ENCODE measurements at places on chromosomes 1 and 21.

DNA sequence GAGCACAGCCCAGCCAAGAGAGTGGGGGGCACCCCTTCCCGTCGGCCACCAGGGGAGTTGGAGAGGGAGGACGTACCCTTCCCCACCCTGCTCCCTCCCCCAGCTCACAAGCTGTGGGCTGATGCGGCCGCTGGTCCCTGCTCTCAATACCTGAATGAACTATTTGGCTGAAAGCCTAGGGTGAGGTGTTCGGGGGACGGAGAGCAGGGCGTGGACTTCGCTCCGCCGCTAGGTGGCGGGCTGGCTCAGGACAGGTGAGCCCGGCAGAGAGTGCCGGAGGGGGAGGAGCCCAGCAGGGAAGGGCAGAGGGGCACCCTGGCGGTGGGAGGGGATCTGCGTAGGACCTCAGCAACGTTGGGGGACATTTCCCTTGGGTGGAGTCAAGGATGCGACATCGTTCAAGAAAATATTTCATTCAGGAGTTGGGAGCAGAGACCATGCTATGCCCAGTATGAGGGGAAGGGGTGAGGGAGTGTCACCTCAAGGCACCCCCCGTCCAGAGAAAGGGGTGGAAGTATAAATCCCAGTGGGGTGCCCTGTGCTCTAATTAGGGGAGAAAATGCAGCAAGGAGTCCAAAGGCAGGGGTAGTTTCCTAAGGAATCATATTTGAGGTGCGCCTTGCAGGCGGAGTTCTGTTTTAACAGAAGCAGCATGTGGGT lies 12.0 kb upstream of the RHBG start:
- DNase-seq = no peak

- DNase-seq = no peak
Observed at GRCh38 chr21:38637161-38637560, 138.9 kb upstream of the ERG start.

DNA sequence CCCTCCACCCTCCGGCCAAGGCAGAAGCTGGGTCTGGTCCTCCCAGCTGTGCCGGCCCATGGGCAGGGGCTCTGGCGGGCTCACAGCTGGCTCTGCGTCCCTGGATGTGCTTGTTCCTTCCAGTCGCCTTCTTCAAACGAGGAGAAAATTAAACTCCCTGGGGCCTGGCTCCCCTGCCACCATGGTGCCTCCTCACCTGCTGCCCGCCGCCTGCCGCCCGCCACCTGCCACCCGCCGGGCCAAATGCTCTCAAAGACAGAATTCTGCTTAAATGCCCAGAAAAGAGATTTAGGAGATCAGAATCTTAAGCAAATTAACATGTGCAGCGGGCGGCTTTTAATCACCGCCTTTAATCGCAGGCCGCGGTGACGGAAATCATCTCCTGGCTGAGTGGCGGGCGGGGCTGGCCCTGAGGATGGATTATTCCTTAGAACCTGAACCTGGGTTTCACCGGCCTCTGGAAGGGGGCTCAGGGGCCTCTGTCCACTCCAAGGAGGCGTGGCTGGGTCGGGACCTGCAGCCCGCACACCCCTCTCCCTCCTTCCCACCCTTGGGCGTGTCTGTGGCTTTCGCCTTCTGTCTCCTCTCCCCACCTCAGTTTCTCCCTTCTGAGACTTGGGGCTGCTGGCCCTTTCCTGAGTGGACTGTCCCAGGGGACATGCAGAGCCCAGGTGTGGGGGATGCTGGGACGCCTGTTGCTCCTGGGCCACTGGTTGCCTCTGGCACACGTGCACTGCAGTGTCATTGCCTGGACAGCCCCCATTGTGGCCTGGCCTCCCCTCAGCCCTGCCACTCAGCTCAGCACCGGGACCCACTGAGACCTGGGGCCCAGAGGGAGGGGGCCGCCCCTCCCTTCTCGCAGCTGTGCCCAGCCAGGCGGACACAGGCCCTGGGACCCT lies 10.5 kb upstream of the PLCH2 start:
- DNase-seq = no peak

DNA sequence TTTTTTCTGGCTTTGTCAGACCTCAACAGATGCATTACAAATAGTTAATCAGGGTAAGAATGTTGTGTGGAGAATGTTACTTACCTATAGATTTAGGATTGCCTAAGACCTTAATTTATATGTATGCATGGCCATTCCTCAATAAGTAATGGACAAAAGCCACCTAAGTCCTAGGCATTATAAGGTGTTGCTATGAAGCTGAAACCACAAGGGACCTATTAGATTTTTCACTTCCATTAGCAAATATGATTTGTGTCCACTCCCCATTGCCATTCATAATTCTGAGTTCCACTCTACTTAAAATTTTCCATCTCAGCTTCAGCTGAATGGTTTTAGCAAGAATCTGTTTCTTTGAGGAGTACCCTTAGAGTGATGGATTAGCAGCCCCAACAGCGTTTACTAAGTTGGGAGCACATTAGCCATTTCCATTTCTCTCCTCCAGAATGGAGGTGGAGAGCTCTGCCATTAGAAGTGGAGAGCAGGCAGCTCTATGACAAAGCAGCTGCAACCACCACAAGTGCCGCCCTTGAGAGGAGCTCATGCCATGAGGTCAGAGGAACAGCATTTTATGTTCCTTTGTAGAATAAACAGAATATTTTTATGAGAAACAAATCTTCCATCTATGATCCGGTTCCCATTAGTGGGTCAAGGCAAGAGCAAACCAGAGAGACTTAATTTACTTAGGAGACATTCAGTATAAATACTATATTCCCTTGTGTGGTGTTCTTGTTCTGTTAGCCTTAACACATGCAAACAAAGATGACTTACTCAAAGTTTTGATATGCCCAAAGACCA lies 28.9 kb upstream of the C1orf87 start:
- no peak for DNase-seq

- no peak for DNase-seq
Observed at GRCh38 chr1:6870086-6870485, 84.8 kb downstream of the CAMTA1 start.

DNA sequence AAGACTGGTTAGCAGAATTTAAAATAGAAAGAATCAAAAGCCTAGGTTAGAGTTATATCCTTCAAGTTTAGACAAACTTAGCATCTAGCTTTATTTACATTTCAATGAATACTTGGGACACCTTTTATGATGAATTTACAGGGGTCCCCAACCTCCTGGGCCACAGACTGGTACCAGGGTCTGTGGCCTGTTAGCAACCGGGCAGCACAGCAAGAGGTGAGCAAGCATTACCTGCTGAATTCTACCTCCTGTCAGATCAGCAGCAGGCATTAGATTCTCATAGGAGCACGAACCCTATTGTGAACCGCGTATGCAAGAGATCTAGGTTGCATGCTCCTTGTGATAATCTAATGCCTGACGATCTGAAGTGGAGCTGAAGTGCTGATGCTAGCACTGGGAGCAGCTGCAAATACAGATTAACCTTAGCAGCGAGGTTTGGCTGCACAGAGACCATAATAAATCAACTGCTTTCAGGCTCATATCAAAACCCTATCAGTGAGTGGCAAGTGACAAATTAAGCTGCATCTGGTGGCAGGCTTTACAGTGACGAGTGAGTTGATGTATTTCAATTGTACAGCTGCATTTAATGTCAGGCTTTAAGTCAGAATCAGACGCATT lies 82.0 kb downstream of the UCHL5 start:
- no peak for DNase-seq

DNA sequence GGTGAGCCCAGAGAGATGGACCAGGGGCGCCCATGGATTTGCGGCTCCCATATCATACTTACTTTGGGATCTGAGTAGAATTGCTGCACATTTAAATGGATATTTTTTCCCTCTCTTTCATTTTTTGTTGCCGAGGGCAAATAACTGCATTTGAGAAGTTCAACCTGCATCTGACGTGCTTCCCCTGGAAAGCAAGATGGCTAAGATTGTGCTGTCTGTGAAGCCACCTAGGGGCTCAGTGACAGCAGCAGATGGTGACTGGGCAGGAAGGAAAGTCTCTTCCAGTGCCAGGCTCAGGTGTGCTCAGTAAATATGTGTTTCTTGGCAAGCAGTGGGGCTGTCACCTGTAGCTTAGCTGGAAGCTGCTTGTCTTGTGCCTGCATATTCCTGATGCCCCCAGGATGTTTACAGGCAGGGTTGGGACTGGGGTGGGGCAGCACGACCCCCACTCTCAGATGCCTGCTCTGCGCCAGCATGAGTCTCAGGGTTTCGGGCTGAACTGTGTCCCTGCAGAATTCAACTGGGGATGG lies 59.8 kb upstream of the ETV3 start:
- no peak for DNase-seq

DNA sequence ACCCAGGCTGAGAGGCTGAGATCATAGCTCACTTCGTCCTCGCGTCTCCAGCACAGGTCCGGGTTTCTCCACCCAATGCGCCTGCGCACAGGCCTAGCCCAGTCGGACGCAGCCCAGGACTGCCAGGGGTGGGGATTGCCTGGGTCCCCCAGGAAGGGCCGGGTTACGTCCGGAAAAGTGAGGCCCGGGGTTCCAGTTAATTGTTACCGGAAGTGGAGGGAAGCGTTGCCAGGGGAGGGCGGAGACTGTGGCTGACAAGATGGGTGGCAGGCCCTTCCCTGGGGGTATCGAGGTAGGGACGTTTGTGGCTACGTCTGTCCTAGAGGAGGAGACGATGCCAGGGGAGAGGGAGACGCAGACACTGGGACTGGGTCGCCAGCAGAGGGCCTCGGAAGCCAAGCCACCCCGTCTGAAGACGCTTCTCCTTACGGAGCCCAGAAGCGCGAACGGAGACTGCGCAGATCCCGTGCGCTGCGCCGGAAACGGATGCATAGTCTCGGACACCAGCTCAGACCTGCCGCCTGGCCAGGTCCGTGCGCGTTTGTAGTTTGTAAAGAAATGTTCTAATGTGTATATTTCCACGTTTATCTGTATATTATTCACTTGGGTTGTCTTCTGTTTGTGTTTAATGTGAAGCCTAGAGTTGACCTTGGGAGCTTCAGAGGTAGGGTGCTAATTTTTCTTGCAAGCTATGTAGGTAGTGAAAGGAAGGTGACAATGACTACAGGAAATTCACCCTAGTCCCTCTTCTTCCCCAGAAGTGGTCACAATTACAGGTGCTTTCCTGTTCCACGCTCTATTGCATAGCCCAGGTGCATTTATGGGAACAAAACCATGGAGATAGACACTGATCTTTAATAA lies 7.3 kb downstream of the RSRP1 start:
- peak; percentile 97 for DNase-seq

DNA sequence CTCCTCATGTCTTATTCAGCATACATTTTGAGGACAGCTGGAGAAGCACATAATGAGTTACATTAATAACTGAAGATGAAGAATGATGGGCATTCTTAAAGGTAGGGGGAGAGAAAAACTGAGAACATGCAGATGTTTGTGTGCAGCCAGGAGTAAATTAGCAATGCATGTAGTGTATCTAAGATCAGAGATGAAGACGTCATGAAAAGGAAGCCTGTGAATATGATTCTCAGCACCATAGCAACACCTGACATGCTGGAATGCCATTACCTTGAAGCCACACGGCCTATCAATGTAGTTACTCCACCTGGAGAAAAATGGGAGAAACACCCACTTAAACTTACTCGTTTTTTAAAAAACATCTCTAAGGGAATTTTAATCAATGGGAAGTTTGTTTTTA lies 607.1 kb downstream of the PTPRC start:
- DNase-seq = no peak

DNA sequence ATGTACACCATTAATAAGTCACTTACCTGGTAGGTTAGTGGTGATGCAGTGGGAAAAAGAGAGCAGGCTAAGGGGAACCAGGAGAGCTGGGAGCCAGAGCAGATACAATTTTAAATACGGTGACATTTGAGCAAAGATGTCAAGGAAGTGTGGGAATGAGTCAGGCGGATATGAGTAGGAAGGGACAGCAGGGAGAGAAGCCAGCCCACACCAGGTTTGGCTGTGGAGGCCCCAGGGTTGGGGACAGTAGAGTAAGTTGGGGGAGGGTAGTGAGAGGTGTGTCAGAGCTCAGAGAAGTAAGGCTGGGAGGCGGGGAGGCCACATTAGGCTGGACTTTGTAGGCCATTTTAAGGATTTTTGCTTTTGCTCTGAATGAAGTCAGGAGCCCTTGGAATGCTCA lies 482.0 kb downstream of the DISC1 start:
- no peak for DNase-seq

GRCh38 chr21:36965720-36966065 lies 776 bp downstream of the HLCS start:
- DNase-seq = no peak

All from adrenal gland (tissue), 19 donors.